Stimulated activated CD4-positive, alpha-beta T cell treated with anti-CD3 and anti-CD28 coated beads, TNF-alpha, amount 100 ng/mL, for 4 hours (primary cell): ENCODE measurements at places on chromosomes 1 and 21.

- no peak for DNase-seq
Measured at GRCh38 chr1:116185161-116185701, 74.0 kb downstream of the MAB21L3 start.

DNA sequence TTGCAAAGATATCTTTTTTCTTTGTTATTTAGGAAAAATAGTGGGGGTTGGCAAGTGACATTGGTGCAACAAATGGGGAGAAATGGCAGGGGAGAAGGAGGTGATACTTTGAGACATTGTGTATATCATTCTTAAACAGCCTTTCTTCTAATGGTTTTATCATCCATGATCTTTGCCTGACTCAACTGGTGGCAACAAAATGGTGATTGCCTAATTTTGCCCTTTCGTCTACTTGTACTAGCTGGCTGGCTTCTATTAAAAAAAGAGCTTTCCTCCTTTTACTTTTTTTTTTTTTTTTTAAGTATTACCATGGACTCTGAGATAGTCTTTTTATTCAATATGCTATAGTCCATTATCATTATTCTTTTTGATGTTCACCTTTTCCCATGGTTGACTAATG is 27.7 kb downstream of the DESI2 start:
- no peak for DNase-seq

DNA sequence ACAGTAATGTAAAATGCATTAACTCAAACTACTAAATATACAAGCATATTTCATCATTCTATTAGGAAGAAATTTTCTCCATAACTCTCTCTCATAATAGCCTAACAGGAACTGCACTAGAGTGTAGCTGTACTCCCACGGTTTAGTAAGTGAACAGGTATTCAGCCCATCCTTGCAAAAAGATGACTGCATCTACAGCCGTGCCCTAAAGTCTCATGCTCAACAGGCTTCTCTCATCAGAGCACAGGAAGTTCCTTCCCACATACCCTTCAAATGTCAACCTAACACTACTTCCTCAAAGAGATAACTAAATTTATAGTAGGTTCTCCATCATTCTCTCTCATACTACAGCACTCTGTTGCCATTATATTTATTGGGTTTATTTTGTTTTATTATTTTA is 251.6 kb downstream of the AKT3 start:
- no peak for DNase-seq

- DNase-seq, result no peak
Measured at GRCh38 chr1:208476846-208477170, 232.6 kb upstream of the PLXNA2 start.

DNA sequence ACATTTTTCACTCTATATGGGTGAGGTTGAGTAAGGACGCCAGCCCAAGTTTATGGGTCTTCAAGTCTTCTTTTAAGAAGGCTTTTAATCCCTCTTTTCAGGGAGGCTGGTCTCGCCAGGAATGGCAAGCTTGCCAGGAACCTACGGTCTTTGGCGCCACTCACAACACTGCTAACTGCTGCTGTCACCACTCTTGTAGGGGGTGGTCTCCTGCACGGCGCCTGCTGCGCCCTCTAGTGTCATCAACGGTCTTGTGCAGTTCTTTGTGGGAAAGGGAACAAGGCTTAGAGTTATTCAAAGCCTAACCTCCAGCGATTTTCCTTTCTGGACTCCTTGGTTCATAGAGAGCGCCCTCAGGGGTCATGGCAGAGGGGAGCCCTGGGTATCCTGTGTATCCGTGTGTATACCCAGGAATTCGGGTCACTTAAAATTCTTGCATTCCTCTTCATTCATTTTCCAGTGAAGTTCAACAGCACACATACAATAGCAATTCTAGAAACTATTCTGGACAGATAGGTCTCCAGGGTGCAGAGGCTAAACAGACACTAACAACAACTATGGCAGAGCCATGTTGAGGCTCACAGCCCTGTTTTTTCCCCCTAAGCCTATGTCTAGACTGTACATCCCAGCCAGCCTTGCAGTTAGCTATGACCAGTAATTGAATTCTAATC is 392.8 kb upstream of the CAMK1G start:
- DNase-seq, result no peak

DNA sequence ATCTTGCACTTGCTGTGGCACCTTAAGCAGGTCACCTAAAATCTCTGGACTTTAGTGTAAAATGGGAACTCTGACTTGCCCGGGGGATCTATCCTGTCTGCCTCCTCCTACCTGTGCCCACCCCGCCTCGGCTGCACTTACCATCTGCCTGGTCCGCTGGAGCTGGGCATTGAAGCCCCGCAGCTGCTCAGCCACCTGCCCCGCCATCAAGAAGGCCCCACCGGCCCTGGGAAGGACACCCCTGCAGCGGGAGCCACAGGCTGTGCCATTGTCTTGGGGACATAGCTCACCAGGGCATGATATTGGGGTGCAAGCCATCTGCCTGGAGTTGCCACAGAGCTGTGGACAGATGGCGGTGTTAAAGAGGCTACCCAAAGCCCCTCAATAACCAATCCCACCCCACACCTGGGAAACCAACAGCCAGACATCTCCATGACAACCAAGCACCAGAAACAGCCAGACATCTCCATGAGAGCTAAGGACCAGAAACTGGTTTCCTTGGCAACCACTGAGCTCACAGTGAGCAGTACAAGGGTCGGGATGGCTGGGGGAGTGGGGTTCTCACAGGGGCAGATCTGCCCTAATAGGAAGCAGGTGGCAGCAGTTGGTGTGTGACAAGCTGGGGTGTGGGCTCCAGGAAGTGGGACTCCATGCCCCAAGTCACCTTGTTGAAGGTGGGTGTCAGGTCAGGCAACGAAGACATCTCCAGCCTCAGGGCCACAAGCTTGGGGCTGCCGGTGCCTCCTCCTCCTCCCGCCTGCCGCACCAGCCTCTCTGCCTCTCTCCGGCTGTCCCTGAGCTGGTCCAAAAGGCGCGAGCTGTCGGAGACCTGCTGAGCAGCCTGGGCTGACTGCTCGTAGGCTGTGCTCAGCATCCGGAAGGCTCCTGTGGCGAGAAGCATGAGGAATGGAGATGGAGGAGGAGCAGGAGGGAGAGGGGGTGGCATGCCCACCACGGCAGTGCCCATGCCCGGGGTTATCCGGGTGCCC is 29.1 kb downstream of the LAMB3 start:
- DNase-seq, result no peak

GRCh38 chr1:175126347-175126746 is 58.7 kb downstream of the TNN start:
- no peak for DNase-seq

DNA sequence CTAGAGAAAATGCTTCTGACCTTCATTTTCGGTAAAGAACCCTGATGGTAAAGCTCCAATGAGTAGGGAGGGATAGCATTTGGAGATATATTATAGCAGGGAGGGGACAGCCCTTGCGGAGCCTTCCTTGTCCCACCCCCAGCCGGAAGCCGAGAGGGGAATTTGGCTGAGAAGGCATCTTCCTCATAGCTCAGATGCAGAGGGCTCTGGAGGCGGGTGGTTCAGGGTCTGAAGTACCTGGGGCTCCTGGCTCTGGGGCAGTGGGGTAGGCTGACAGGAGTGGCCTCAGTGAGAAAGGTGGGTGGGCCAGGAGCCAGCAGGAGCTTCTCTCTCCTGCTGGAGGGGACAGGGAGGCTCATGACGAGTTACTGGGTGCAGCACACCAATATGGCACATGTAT is 88.0 kb upstream of the IFFO2 start:
- DNase-seq, result no peak
